Effector memory CD4-positive, alpha-beta T cell (primary cell): ENCODE measurements at places on chromosomes 3 and 15.

DNA sequence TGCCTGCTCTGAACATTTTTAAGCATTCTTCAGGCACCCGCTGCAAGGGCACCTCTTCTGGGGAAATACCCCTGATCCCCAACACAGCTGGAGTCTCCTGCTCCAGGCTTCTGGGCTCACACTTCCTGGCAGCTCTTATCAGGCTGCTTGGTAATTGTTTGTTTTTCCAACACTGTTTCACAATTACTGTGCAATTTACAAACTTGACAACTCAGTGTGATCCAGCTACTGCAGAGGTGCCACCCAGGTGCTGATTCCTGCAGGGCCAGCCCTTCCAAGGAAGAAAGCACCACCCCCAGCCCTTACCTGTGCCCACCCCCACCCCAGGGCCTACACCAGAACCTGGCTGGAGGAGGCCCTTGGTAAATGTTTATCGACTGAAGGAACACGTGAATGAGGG lies 66.5 kb downstream of the MAGEF1 start:
- DNase-seq: no peak

- no peak for DNase-seq
Measured at GRCh38 chr15:47813748-47814384, 96.6 kb downstream of the SEMA6D start.

GRCh38 chr3:181715571-181716340 lies 4.0 kb downstream of the SOX2 start:
- DNase-seq: no peak

GRCh38 chr3:153028381-153028780 lies 133.6 kb upstream of the RAP2B start:
- DNase-seq: no peak

GRCh38 chr3:180932819-180933218 lies 20.3 kb downstream of the FXR1 start:
- DNase-seq: no peak
